Mucosa of gallbladder (tissue), 1 donor: ENCODE measurements at places on chromosomes 2 and 18. TPM values are rescaled to one million over a fixed set of nuclear protein-coding genes. Genes with fewer than 3 reads are reported as not detected.

The SLC9A4 gene
- 19.9 TPM for total RNA-seq

The FAM161A gene
- 3.8 TPM for total RNA-seq

The HOXD10 gene
- total RNA-seq: not detected

The NAT8 gene
- 2.4 TPM for total RNA-seq

The TLX2 gene
- 0.12 TPM for total RNA-seq

The GATA6 gene
- total RNA-seq: 94.2 TPM

The DCDC2C gene
- 0.14 TPM for total RNA-seq
